ENCODE measurements at places on chromosomes 5 and 9.
A peak's percentile ranks its signal among the peaks of the same experiment; 100 is the strongest.

- no peak for DNase-seq
Observed at GRCh38 chr5:151015974-151016587, 4.3 kb upstream of the GPX3 start.

DNA sequence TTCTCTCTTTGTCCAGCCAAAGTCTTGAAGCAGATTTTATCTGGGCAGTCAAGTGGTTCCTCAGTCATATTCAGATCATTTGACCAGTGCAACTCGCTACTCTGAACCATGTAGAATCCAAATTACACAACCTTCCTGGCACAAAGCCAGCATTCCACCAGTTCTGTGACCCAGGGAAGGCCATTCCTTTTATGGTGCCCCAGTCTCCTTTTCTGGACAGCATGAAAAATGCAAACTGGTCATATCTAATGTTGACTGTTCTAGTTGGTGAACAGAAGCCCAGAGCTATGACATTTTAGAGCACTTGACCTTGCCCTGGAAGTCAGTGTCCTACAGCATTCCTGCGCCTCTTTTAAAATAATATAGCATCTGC, 364.6 kb downstream of the BRINP1 start:
- DNase-seq, result no peak

GRCh38 chr9:81771571-81771970, 82.2 kb upstream of the TLE1 start:
- DNase-seq, result no peak

- no peak for DNase-seq
Observed at GRCh38 chr5:178306430-178307225, 74.0 kb upstream of the PHYKPL start.

DNA sequence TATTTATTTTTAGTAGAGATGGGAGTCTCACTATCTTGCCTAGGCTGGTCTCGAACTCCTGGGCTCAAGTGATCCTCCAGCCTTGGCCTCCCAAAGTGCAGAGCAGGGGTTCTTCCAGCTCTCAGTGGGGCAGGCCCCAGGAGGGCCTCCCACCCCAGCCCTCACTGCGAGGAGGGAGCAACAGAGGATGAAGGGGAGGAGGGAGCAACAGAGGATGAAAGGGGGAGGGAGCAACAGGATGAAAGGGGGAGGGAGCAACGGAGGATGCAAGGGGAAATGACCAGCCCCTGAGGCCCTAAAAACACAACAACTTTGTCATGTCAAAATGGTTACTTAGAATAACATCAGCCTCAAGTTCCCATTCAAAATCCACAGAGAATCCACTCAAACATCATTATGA, 10.0 kb downstream of the TRIM14 start:
- no peak for DNase-seq

DNA sequence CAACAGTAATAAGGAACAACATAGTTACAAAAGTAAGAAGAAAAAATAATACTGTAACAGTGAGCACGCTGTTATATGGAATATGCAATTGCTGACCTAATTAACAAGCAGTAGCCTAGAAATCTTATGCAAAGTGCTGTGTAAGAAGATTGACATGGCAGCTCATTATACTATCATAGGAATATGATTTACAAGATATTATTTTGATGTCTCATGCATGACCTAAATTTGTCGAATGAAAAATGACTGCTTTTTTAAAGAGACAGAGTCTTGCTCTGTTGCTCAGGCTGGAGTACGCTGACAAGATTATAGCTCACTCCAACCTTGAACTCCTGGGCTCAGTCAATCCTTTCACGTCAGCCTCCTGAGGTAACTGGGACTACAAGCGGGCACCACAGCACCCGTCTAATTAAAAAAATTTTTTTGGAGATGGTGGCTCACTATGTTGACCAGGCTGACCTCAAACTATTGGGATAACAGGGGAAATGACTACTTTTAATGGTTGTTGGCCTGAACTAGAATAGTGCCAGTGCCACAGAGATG, 10.5 kb downstream of the RAD23B start:
- no peak for DNase-seq

DNA sequence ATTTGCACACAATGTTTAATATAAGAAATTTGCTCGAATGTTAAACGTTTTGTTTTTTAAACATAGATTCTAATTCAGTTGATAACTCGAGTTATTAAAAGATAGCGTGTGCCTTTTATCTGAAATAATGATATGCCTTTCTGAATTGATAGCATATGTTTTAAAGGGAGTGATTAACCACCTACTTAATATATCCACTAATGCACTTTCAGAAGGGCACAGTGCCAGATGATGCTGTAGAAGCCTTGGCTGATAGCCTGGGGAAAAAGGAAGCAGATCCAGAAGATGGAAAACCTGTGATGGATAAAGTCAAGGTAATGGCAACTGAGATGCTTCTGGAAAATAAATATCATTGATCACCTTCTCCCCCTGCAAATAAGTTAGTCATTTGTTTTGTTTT, 53.9 kb downstream of the ERAP1 start:
- DNase-seq, result no peak

DNA sequence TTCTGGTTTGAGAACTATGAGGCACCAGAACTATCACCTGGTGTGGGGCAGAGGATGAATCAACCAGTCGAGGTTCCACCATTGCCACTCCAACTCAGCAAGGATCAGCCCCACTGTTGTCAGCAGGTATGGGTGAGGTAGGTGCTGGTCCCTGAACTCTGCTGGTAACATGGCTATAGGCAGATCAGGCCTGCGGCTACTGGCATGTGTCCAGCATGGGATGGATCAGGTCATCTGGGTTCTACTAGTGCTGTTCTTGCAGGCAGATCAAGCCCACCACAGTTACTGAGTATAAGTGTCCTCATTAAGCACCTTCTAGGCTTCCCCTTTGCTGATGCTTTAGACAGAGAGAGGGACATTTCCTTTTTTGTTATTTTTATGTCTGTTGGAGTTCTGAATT, 71.7 kb downstream of the GABRA6 start:
- no peak for DNase-seq

DNA sequence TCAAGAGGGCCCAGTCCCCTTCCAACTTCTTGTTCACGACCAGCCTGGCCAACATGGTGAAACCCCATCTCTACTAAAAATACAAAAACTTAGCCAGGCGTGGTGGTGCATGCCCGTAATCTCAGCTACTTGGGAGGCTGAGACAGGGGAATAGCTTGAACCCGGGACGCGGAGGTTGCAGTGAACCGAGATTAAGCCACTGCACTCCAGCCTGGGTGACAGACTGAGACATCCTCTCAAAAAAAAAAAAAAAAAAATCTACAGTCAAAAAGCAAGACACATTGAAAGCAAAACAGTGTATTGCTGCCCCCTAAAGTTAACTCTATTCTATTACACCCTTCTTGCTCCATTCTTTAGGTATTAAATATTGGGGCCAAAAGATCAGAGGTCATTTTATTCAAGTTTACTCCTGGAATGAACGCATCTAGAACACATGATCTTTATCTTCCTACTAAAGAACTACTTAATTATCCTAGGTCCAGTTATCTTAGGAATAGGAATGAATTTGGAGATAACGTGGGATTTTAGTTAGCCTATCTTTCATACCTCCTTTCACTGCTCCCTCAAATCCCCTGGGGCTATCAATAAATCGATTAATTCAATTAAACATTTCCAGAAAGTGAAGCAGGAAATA, 2.4 kb downstream of the ATG12 start:
- DNase-seq, result peak; percentile 13

- peak; percentile 34 for DNase-seq
Observed at GRCh38 chr5:161546470-161547301, at the start of gene GABRB2. TSS of gene GABRB2 (minus strand) at chr5:161546725. CDS start at chr5:161546643, 82 bp downstream.

DNA sequence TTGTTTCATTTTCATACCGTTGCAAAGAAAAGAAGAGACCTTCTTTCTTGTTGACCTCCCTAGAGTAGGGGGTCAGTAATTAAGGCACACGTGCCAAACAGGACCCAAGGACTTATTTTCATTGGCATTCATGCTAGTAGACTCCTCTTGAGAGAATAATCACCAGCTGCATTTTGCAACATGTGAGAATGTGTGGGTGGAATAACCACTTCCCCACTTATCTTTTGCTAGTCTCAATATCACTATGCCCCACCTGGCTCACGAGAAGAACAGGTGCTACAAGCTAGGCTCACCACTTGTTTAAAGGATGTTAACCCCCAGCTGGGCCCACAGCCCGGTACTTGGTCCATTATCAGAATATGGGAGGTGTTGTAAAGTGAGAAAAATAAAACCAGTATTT, 460.7 kb upstream of the MEF2C start:
- peak; percentile 2 for DNase-seq

DNA sequence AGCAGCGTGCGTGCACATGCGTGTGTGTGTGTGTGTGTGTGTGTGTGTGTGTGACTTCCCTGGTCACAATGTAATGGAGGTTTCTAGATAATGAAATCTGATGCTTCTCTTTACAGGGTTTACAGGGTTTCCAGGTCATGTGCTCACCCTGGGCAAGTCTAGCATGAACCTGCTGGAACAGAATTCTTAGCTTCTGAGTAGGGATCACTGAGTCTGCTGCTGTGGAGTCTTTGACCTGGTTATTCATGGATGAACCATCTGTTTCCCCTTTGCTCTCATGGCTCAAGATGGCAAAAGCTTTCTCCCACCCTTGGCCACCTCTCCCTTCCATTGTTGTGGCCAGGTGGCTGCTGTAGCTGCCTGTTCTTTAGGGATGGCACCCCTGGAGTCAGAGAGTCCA, 111.6 kb upstream of the SHB start:
- DNase-seq, result no peak

DNA sequence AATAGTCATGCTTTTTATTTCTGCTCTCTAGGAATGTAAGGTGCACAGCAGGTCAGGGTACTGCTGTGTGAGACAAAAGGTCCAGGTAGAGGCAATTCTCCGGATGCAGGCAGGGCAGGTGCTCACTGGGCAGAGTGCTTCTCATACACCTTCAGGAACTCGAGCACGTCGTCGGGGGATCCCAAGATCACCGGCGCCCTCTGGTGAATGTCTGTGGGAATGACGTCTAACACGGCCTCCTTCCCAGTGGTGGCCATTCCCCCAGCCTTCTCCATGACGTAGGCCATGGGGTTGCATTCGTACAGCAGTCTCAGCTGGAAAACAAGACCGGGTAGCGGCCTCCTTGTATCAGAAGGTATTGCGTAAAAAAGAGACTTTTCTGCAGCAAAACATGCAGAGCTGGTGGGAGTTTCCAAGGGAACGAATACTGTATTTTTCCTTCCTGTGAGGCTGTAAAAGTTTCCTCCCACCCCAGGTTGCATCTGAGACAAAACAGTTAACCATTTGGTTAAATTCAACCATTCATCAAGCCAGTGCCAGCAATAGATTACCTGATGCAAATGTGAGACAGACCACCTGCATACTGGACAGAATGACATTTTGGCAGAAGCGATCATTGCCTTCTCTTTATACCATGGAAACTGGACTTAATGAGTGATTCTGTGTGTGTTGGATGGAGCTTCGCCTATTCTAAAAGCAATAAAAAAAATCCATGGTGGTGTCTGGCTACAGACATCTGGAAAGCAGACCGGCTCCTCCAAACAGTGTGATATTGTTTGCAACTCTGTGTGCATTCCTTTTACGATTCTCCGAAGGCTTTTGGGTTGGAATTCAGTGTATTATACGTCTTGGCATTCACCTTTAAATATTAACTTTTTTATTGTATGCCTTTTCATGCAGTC, 9.9 kb upstream of the FBP2 start:
- peak; percentile 71 for DNase-seq

DNA sequence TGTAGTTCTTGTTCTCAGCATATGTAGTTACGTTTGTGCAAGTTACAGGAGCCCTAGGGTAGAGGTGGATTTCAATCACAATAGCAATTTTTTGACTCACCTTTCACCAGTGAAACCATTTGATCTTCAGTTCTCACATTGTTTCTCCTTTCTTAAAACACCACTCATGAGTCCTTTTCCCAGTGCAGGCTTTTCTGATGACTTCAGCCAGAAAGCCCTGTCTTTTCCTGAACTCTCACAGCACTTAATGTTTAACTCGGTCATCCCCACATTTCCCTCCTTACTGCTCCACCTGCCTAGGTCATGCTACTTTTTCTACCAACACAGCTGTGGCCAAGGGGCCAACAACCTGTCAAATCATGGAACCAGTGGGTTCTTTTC, 37.9 kb downstream of the ARHGEF28 start:
- DNase-seq, result no peak

GRCh38 chr5:45696206-45696836, at the start of gene HCN1:
TSS of gene HCN1 (minus strand) at chr5:45696380.
- DNase-seq, result peak; percentile 49

- no peak for DNase-seq
Observed at GRCh38 chr9:69678843-69679538, 6.8 kb upstream of the APBA1 start.

DNA sequence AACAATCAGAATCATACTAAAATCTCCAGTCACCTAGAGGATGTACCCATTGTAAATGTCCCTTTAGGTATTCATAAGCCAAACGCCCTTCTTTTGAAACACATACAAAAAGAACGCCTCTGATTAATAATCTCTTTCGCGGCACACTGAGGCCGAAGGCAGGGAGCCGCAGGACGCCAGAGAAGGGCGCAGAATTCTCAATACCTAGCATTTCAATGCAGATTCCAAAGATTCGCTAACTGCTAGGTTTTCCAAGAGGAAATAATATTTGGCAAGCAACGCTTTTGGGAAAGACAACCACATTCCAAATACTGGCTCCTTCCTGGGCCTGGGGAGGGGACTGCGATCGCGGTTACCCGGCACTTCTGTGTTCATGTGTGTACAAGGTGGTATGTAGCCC, 203.3 kb downstream of the MEF2C start:
- no peak for DNase-seq

DNA sequence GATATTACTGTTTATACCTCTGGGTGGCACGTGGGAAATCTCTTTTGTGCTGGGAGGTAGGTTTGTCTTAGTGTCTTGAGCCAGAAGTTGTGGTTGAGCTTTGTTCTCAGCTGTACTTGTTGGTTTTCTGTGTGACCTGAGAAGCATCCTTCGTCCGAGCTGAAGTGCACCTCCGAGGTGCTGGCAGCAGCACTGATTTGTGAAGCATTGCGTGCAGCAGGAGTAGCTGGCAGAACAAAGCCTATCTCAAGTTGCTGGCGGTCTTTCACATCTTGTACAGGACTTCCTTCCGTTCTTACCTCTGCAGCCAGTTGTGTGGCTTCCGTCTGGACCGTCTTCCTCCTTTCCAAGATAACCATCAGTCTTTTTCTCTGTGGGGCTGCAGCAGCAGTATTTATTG, 4.3 kb downstream of the PRRC2B start:
- DNase-seq, result peak; percentile 31

- no peak for DNase-seq
Observed at GRCh38 chr5:76690704-76691466, 25.0 kb upstream of the F2R start.

GRCh38 chr9:120107138-120107537, 472.8 kb downstream of the CDK5RAP2 start:
- DNase-seq, result no peak
